ENCODE measurements at places on chromosomes 3 and 15.

DNA sequence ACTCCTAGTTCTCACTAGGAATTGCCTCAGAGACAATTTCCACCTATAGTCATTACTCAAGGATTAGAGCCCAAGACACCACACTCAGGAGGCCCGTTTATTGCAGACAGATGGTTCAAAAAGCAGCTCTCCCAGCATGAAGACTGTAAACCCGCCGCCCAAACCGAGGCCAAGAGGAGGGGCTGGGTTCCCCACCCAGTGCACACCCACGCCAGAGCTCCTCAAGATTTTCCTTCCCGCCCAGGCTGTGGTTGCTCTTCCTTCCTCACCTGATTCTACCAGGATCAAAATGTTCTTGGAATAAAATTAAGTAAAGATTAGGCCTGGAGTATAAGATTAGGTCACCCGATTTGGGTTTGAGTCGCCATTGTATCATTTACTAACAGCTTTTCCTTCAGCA is 364.4 kb downstream of the MECOM start:
- DNase-seq, result no peak

- no peak for DNase-seq
These were observed 81.1 kb downstream of the RAD18 start for GRCh38 chr3:8882171-8882593.

DNA sequence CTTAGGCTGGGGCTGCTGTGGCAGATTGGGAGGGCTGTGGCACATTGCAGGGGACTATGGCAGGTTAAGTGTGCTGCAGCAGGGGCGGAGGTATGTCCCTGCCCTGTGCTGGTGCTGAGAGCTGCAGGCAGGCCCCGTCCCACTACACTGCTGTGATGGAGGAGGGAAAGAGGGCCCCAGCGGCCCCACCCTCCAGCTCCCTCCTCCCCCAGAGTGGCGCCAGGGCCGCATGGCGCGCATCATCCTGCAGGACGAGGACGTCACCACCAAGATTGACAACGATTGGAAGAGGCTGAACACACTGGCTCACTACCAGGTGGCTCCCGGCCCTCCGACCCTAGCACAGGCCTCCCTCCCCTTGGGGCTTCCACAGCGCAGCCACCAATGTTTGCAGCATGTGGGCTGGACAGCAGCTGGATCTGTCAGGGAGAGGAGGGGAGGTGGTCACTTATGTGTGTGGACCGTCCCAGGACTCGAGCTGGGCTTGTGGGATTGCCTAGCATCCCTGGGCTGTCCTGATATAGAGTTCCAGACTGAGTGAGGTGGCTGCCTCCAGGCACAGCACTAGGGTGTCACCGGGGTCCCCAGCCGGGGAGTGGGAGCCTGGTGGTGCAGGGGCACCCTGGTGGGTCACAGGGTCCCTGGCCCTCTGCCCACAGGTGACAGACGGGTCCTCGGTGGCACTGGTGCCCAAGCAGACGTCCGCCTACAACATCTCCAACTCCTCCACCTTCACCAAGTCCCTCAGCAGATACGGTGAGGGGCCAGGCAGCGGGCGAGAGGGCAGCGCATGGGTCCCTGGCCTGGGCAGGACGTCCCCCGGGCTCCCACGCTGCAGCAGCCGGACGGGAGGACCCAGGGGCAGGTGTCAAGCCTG is 46.1 kb downstream of the PLXNA1 start:
- no peak for DNase-seq

DNA sequence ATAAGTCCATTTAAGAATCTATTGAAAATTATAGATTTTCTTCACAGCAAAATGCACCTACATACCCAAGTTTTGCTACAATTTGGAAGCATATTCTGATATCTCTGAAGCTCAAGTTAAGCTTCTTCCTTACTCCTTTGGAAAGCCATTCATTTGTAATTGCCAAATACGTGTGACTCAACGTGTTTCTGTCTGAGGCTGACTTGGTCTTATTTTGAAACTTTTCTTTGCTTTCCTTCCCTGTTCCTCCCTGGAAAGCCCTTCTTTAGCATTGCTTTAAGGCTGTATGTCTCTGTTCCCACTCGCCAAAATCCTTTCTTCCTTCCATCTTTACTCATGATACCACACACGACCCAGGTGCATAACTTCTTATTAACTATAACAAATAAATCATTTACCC is 232.0 kb downstream of the ZBBX start:
- DNase-seq, result no peak

GRCh38 chr3:72245183-72245811 is 460.3 kb upstream of the PROK2 start:
- DNase-seq, result no peak

- DNase-seq, result no peak
These were observed 285.6 kb downstream of the UACA start for GRCh38 chr15:70477750-70478250.

DNA sequence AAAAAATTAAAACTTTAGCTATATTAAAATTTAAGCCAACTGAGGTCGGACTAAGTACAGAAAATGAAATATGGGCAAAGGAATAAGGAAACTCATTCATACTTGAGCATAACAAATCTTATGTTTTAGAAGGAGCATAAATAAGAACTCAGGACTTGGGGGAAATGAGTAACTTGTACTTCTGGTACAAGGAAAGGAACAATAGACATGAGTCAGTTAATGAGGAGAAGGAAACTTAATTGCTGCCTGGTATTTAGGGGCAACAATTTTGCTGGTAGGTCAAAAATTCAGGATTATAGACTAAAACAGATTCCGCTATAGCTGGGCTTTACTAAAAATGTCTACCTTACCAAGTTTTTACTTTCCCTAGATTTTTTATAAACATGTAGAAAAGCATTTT is 113.1 kb downstream of the MYO5A start:
- no peak for DNase-seq

GRCh38 chr3:130644628-130645253 is 101.9 kb downstream of the PIK3R4 start:
- DNase-seq, result no peak

- DNase-seq, result no peak
These were observed 82.5 kb downstream of the RFTN1 start for GRCh38 chr3:16430717-16431630.

GRCh38 chr3:174758943-174759342 is 100.2 kb upstream of the NAALADL2 start:
- DNase-seq, result no peak

GRCh38 chr15:48177766-48178647 is at the start of gene MYEF2:
MYEF2 (minus strand) TSS chr15:48178295; CDS start chr15:48178237, 58 bp downstream.
- DNase-seq, result peak; percentile 24

- DNase-seq, result no peak
These were observed 695 bp downstream of the RPL32 start for GRCh38 chr3:12840591-12841148.

DNA sequence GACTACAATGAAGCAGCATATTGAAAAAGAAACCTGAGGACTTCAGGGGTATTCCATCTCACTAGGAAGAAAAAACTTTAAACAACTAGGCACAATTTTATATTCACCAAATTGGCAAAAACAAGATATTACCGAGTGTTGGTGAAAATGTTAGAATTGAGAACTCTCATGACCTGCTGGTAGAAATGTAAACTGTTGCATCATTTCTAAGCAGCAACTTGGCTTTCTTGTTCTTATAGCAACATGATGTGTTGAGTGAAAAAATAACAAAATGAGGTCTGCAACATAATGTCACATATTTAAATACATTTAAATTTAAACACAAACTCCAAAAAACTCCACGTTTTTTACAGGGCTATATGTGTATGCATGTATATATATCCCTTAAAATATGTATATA is 59.0 kb upstream of the SPPL2A start:
- no peak for DNase-seq

GRCh38 chr3:20068512-20069177 is 28.4 kb downstream of the KAT2B start:
- DNase-seq, result no peak

DNA sequence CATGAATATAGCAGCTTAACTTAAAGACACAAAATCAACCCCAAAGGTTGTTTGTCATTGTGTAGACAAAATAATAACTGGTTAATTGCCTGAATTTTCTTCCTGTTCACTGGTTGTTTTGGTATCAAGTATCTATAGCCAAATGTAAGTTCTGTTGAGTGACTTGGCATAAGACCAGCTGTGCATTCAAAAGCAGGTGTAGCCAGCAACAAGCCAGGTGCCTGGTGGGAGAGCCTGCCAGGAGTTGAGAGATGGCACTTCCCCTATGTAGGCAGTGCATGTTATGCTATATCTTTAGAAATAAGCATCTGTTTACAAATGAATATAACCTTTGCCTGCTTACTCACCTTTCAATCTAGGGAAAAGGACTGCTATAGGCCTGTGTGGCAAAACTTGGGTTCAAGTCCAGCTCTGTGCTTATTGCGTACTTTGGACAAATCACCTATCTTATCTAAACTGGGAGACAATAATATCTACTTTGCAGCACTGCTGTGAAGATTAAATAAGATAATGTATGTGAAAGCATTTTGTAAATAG is 84.9 kb upstream of the TBL1XR1 start:
- DNase-seq, result peak; percentile 99

- no peak for DNase-seq
These were observed 98.9 kb upstream of the CHL1 start for GRCh38 chr3:97417-98258.

GRCh38 chr15:66962522-66962921 is 102.9 kb upstream of the SMAD3 start:
- no peak for DNase-seq

DNA sequence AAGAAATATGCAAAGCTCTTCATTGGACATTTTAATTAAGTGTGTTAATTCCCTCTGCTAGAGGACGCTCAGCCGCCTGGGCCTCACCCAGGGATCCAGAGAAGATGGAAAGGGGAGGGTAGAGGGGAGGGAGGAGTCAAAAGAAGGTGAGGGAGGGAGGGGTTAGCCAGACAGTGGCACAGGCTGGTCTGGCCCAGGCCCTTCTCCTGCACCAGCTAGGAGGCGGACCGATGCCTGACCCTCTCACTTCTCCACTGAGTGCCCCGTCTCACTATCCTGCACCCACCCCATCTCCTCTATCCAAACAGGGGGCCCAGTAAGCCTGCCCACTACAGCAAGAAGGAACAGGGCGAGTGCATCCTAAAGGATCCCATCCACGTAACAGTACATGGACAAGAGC is 22.9 kb downstream of the RAB6B start:
- no peak for DNase-seq

GRCh38 chr15:83323296-83323711 is 38.8 kb upstream of the BNC1 start:
- no peak for DNase-seq

GRCh38 chr15:31264559-31265089 is 62.0 kb upstream of the KLF13 start:
- no peak for DNase-seq

GRCh38 chr3:108441518-108441917 is 68.9 kb downstream of the MYH15 start:
- DNase-seq, result no peak

DNA sequence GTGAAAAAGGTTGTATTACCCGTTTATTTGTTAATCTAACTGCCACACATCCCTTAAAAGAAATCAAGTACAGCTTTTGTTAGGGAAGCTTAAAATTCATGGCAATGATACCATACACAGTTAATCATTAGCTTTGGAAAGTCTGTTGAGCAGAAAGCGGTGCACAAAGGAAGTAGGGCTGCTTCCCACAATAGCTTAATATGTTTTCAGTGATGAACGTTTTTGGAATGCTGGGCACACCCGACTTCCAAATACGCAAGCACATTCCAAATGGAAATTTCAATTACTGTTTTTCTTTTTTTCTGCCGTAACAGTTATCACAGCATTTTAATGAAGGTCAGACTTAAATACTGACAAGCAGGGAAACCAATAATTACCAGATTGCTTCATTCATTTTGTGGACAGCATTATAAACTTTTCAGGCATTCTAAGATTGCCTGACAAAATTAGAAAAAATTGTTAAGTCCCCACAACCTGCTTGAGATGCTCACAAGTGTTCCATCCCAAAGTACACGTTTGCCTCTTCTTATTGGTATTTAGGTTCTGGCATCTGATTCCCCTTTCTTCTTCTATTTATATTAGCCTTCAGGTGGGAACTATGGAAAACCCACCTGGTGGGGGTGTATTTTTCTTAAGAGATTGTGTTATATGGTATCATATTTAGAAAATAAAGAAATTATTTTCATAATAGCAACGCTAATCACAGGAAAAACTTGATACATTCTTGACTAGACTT is 1.1 kb upstream of the ECT2 start:
- peak; percentile 34 for DNase-seq

- no peak for DNase-seq
These were observed 21.6 kb downstream of the COL8A1 start for GRCh38 chr3:99659951-99660350.

DNA sequence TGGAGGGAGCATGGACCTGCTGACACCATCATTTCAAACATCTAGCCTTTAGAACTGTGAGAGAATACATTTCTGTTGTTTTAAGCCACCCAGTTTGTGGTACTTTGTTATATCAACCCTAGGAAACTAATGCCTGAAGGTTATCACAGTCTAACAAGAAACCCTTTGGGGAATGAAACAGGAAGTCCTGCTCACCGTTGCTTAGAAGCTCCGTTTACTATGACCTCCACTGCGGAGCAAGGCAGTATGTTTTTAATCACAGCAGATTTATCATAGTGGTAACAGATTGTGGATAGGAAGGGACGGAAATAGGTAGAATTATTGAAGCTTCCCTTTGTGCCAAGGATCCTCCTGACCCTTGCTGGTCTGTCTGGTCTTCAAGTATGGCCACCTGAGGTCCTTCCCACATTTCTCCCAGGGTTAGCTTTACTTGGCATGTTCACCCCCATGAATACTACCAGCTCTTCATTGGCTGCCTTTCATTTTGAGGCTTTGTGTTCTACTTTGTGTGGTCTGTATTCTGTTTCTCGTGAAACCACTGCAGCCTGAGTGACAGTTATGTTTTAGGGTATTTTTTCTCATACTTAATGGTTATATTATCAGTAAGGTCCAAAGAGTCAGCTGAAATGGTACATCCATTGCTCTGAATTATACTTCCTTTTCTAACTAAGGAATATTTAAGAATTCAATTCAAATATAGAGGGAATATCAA is 201.6 kb downstream of the CHST2 start:
- DNase-seq, result no peak

DNA sequence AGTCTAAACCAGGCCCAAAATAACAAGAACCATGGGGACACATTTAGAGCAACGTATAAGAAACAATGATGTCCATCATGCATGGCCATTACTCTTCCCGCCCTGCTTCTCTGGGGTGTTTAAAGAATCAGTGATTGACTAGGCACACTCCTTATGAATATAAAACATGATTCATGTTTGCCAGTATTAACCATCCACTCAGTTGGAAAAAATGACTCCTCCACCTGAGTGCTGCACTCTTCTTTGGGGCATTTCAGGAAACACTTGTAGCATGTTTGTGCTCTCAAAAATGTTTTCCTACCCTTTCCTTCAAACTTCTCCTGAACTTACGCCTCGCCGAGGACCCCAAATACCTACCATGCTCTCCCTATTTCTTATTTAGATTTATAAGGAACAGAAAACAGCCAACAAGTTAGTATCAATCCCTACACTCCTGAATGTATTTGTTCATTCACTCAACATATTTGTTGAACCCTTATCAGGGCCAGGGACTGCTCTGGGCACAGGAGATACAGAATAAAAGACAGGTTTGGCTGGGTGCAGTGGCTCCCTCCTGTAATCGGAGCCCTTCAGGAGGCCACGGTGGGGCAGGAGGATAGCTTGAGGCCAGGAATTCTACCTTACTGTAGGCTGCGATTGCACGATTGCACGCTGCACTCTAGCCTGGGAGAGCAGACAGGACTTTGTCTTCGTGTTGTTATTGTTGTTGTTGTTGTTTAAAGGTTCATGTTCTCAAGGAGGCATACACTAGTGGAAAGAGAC is 137.0 kb downstream of the TMCO5A start:
- DNase-seq, result no peak

- DNase-seq, result no peak
These were observed 668 bp downstream of the THRB start for GRCh38 chr3:24493746-24494617.

Measured in NCI-H2081 treated with DMSO at 0.1 percent for 48 hours (cell line).